ENCODE measurements at places on chromosomes 2 and 18. TPM values are rescaled to one million over a fixed set of nuclear protein-coding genes. Genes with fewer than 3 reads are reported as not detected.

DNA sequence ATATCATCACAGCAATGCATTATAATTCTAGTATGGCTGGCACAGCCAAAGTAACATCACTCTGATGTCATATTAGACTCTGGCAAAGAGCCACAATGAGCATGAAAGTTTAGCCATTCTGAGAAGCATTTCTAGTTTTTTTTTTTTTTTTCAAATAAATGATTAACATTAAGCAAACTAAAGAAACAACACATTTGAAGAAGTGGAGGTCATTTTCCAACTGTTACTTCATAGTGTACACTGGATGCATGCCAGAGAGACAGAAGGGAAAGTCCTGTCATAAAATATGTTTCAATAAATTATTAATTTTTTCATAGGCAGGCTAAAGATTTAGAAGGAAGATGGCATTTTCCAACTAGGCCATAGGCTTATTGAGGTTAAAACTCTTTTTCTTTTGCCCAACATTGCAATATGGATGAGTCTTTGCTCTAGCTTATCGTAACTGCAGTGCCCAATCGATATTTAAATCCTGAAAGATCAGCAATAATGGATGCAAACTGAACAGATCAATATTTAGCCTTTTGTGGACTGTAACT, 1630.4 kb upstream of the ACVR2A start:
- DNase-seq: no peak

DSG2 gene
- total RNA-seq: 12.7 TPM

RAB17 gene
- total RNA-seq: not detected

GRCh38 chr2:152028182-152028862, 70.5 kb downstream of the CACNB4 start:
- no peak for DNase-seq

GRCh38 chr2:80048296-80048695, 256.3 kb downstream of the LRRTM1 start:
- DNase-seq: no peak

AMMECR1L gene
- 17.2 TPM for total RNA-seq

GRCh38 chr2:154813636-154814035, 115.1 kb downstream of the KCNJ3 start:
- DNase-seq: no peak

CHN1 gene
- total RNA-seq: 8.1 TPM

DNA sequence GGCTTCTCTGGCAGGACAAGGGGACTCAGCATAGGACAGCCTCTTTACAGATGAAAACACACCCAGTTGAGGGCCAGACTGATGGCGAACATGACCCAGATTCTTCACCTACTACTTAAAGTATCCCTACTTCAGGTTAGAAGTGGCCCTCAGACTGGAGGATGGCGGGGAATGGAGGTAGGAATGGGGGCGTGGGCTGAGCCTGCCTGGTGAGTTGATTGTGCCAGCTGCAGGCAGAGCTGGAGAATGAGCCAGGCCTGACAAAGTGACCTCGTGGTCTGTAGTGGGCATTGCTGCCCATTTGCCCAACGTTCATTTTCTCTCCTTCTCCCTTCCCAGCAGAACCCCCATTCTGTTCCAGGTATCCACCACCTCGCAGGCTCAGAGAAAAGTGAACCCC, 186.1 kb downstream of the KLHL29 start:
- DNase-seq: no peak
